Lung (tissue), 17 donors: ENCODE measurements at places on chromosomes 3 and 15. TPM values are rescaled to one million over a fixed set of nuclear protein-coding genes. Genes with fewer than 3 reads are reported as not detected.

DNA sequence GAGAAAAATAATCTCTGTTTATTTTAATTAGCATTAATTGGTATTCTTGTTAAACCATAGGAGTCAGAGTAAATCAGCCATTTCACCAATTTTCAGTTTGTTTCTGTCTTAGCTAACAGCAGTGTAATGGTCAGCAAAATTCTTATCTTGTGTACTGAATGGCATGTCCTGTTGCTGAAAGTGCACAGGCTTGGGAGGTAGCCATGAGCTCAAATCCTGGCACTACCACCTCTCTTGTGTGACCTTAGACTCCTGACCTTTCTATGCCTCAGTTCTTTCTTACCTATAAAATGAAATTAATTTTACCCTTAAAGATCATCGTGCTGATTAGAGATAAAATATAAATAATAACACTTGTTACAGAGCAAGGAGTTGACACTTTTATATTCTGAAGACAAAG, 35.8 kb downstream of the MLH1 start:
- no peaks in the 10 kb centered on the region for H3K4me1 ChIP-seq
- H3K4me3 ChIP-seq: no peak overlapping the region
- H3K27me3 ChIP-seq: no peaks in the 10 kb centered on the region
- peak overlapping the region; percentile 89 for H3K27ac ChIP-seq

GRCh38 chr3:36124118-36124796, 256.0 kb upstream of the STAC start:
- DNase-seq: no peak
- no peak overlapping the region for H3K27ac ChIP-seq
- no peak overlapping the region for H3K4me3 ChIP-seq
- H3K36me3 ChIP-seq: no peaks in the 10 kb centered on the region
- no peaks in the 10 kb centered on the region for H3K27me3 ChIP-seq
- H3K4me1 ChIP-seq: no peaks in the 10 kb centered on the region

GRCh38 chr3:194808640-194809097, 123.0 kb downstream of the FAM43A start:
- no peak overlapping the region for H3K27ac ChIP-seq
- no peaks in the 10 kb centered on the region for H3K36me3 ChIP-seq
- no peaks in the 10 kb centered on the region for H3K4me1 ChIP-seq
- no peak for DNase-seq

GRCh38 chr3:194089357-194090177, 46.4 kb upstream of the HES1 start:
- DNase-seq: peak; percentile 23
- H3K36me3 ChIP-seq: no peaks in the 10 kb centered on the region
- H3K4me3 ChIP-seq: no peak overlapping the region
- H3K27me3 ChIP-seq: no peaks in the 10 kb centered on the region
- peaks cover 9% of the 10 kb centered on the region for H3K4me1 ChIP-seq

The ACTC1 gene
- total RNA-seq: 3.4 TPM

The ALDH1A2 gene
- 15.3 TPM for total RNA-seq
